ENCODE measurements at places on chromosomes 7 and 10.

- no peak for DNase-seq
Measured at GRCh38 chr7:37665352-37666022, 18.1 kb upstream of the GPR141 start.

DNA sequence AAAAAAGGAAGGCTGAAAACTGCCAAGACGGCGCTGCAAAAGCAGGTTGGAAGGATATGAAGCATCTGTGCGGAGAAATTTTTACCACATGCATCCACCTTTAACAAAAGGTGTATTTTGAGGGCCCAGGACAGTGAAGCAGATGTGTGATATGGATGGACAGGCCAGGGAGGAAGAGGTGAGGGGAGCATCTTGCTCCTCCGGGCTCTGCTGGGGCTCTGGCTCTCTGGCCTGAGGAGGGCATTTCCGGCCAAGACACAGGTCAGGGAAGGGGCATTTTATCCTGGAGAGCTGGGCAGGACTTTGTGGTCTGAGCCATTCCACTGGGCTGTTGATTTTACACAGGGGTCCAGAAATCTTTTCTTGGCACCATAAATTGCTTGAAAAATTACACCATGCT, 175.1 kb downstream of the ZMYND11 start:
- DNase-seq: no peak

DNA sequence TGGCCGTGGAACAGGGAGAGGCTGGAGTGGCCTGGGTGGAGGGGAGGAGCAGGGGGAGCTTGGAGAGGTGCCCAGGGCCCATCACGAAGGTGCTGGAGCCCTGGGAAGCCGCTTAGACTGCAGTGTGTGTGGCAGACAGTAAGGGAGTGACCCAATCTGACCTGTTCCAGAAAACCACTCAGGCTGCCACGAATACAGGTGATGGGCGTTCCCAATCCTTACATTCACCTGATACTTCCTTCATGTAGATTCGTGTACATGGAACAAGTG, 161.7 kb downstream of the SVIL start:
- DNase-seq: no peak

GRCh38 chr10:14560274-14560673, 214.4 kb downstream of the FAM107B start:
- peak; percentile 69 for DNase-seq

GRCh38 chr7:41445946-41446345, 256.9 kb downstream of the INHBA start:
- DNase-seq: no peak

GRCh38 chr10:25575343-25575742, 358.7 kb upstream of the MYO3A start:
- DNase-seq: no peak

DNA sequence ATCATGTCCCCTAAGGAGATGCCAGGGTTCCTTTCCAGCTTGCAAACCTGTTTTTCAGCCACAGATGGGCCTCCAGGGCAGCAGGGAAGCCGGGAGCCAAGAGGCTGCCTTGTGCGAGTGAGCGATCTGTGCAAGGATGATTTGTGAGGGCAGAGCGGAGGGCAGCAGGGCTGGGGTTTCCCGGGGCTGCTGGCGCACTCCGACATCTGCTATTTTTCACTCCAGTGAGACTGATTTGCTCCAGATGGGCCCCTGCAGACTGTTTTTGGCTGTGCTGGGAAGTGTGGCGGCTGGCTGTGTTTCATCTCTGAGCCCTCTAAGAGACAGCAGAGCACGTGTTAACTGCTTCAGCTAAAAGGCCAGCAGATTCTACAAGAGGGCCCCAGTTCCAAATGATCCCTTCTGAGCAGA, 466.2 kb downstream of the TYW1 start:
- DNase-seq: no peak

GRCh38 chr7:73429215-73429614, 4.4 kb upstream of the FZD9 start:
- DNase-seq: no peak

DNA sequence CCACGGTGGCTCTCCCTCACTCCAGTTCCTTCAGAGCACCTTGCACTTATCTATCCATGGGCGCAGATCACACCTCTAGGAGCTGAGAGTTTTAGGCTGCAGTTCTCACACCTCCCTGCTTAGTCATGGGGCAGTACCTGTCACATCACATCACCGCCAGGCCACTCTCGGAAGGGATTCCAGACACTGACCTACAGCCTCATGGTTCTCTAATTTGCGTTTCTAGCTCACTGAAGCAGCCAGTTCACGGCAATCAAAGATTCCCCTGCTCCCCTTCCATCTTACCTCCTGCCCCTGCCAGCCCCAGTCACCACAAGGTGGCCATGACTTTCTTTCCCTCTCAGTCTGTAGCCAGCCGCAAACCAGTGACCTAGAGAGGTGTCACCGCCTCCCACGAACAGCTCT, 34.2 kb downstream of the ADRB1 start:
- DNase-seq: no peak

GRCh38 chr10:121462281-121462680, 136.0 kb downstream of the FGFR2 start:
- no peak for DNase-seq

- DNase-seq: no peak
Measured at GRCh38 chr10:119340893-119341458, 133.6 kb downstream of the GRK5 start.
